Mucosa of descending colon (tissue), 3 donors: ENCODE measurements at places on chromosomes 5 and 9.

DNA sequence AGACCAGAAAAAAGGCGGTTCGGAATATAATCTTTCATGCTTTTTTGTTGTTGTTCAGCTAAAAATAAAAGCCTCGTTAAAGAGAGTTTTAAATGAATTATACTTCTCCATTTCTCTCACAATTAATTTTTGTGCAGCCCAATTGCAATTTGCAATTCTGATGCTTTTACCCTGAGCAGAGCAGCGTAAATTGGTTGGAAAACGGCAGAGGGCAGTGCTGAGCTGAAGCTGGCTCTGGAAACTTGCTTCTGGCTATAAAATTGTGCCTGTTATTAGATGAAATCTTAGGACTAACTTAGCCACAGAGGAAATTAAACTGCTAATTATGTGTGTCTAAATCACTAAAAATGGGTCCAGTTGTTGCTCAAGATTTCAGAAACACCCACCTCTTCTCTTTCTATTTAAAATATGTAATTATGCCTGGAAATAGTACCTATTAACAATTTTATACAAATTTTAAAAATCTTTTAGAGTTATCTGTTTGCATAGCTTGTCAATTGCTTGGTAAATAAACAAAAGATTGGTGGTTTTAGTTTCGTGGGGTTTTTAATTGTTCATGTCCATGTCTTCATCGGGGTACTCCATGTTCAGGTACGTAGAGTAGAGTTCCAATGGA lies 441.8 kb upstream of the TLE4 start:
- DNase-seq: no peak

- DNase-seq: peak; percentile 41
Observed at GRCh38 chr5:81751836-81752643, 1.1 kb upstream of the SSBP2 start.

DNA sequence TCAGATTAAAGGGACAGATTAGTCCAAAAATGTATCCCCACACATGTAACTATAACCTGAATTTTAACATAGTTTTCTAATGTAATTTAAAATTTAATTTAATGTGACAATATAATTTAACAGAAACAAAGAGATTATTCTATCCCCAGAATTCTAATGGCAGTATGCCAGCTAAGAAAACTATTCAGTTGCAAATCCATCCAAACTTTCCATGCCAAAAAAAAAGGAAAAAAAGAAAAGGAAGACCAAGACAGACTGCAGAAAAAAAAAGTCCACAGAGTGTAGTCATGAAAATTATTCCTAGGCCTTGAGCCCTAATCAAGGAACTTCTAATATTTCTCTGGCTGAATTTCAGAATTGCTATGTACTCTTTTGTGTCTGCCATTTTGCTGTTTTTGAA lies 217.6 kb downstream of the CDH18 start:
- DNase-seq: no peak

GRCh38 chr9:90861826-90862740 lies 60.5 kb downstream of the SYK start:
- DNase-seq: no peak

GRCh38 chr5:32909207-32909606 lies 198.1 kb downstream of the NPR3 start:
- DNase-seq: no peak
